IPS-NIHi11 (cell line): ENCODE measurements at places on chromosomes 3 and 15.

DNA sequence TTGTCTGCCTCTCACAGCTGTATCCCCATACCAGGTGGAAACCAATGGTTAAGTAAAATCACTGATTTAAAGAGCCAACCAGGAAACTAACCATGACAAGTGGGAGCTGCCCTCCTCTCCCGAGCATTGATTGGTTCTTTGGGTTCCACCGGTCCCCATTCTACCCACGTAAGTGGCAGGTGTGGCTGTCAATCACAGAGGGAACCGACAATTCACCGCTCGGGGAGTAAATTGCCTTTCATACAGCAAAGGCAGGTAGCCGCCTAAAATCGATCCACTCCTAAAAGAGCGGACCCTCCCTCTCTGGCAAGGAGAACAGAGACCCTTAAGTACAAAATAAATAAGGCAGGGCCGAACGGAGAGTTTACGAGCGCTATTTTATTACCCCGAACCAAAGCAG lies 1.2 kb downstream of the ERC2 start:
- peak; percentile 96 for DNase-seq

- DNase-seq = no peak
These were observed 11.0 kb upstream of the RAB7A start for GRCh38 chr3:128714887-128715491.

- no peak for DNase-seq
These were observed 57.4 kb downstream of the ZNF445 start for GRCh38 chr3:44419923-44420650.

DNA sequence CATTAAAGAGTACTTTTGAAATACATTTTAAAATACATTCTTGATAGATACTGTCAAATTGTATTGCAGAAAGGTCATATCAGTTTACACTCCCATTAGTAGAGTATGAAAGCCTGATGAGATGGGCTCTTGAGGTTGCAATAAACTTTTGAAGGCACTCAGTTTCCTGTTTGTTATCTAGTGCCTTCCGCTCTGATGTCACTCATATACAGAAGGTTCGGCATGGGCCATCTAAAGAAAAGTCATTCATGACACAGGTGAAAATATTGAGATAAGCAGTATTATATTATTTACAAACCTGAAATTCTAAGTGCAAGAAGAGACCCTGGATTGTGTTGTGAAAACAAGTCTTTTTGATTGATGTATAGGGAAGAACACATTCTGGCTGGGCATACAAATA lies 36.5 kb upstream of the DENND4A start:
- no peak for DNase-seq

DNA sequence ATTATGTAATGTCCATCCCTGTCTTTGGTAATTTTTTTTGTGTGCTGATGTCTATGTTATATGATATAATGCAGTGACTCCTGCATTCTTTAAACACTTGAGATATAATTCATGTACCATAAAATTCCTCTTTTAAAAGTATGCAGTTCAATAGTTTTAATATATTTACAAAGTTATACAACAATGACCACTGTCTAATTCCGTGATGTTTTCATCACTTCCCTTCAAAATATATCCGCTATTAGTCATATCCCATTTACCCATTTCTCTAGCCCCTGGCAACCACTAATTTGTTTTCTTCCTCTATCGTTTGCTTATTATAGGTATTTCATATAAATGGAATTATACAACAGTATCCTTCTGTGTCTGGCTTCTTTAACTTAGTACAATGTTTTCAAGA lies 64.9 kb upstream of the SUCLG2 start:
- no peak for DNase-seq

- no peak for DNase-seq
These were observed 76.0 kb downstream of the TMCO5A start for GRCh38 chr15:38010395-38010794.

DNA sequence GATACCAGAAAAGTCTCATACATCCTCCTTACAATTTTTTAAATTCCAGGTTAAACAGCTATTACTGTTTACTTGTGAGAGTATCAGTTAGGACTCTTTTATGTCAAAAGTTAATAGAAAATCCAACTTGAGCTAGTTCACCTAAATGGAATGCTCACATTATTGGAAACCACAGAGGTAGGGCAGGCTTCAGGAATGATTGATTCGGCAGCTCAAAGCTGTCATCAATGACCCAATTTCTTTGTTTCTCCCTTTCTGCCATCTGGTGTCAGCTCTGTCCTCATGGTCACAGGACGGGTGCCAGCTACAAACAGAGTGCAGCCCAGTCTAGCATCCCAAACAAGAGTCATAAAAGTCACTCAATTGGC lies 32.2 kb downstream of the CFAP20DC start:
- no peak for DNase-seq

DNA sequence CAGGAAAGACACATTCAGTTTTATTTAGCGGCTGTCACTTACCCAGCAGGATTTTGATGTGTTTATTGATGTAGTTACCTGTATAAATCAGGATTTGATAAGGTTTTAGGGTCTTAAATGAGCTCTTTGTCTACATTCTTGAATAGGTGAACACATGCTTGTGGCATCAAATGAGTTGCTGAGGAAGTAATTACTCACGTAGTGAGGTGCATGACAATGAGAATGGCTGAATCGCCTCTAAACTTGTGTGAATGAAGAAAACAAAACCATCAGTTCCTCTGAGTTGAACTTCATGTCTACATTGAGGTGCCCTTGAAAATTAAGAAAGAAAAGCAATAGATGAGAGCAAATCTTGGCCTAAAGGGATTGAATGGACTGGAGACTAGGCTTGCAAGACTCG lies 245.6 kb upstream of the SATB1 start:
- DNase-seq = peak; percentile 6

GRCh38 chr3:157815739-157816138 lies 290.5 kb downstream of the SHOX2 start:
- no peak for DNase-seq

DNA sequence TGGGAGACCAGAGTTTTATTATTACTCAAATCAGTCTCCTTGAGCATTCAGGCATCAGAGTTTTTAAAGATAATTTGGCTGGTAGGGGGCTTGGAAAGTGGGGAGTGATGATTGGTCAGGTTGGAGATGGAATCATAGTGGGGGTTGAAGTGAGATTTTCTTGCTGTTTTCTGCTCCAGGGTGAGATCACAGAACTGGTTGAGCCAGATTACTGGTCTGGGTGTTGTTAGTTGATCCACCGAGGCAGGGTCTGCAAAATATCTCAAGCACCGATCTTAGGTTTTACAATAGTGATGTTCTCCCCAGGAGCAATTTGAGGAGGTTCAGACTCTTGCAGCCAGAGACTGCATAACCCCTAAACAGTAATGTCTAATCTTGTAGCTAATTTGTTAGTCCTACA lies 141.0 kb downstream of the OTOL1 start:
- no peak for DNase-seq

GRCh38 chr3:15977090-15977489 lies 179.3 kb upstream of the ANKRD28 start:
- no peak for DNase-seq

DNA sequence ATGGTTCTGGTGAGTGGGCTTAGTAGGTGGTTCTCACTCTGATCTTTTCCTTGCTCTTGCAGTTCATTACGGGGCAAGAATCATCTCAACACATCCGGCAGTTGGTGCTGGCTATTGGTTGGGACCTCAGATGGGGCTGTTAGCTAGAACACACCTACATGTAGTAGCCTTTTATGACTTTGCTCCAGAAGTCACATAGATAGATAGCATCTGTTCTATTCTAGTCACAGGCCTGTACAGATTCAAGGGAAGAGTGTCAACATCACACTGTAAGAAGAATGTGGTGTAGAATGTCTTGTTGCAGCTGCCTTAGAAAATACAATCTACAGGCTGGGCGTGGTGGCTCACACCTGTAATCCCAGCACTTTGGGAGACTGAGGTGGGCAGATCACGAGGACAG lies 15.1 kb downstream of the RAB5A start:
- no peak for DNase-seq

- DNase-seq = no peak
These were observed 5.7 kb downstream of the PCCB start for GRCh38 chr3:136255672-136256406.

- DNase-seq = no peak
These were observed 49.0 kb downstream of the UBE2E2 start for GRCh38 chr3:23252122-23252521.

- peak; percentile 88 for DNase-seq
These were observed 8.6 kb downstream of the SCN5A start for GRCh38 chr3:38640661-38641452.

GRCh38 chr15:34056911-34057310 lies 17.9 kb upstream of the AVEN start:
- no peak for DNase-seq
